ENCODE measurements at places on chromosomes 13 and 19. TPM values are rescaled to one million over a fixed set of nuclear protein-coding genes. Genes with fewer than 3 reads are reported as not detected.

Gene ETV2
- 2.1 TPM for total RNA-seq

Gene BEST2
- total RNA-seq: 0.22 TPM

Gene CGB8
- total RNA-seq: 1.9 TPM

Gene APOC4
- total RNA-seq: not detected

Gene N4BP2L1
- total RNA-seq: 0.25 TPM

Gene FAM216B
- total RNA-seq: not detected

Gene URAD
- total RNA-seq: not detected

Gene LRRC63
- not detected for total RNA-seq

Gene PRSS57
- total RNA-seq: not detected

Gene ERFL
- total RNA-seq: 0.24 TPM
